ENCODE measurements at places on chromosomes 2 and 18.

DNA sequence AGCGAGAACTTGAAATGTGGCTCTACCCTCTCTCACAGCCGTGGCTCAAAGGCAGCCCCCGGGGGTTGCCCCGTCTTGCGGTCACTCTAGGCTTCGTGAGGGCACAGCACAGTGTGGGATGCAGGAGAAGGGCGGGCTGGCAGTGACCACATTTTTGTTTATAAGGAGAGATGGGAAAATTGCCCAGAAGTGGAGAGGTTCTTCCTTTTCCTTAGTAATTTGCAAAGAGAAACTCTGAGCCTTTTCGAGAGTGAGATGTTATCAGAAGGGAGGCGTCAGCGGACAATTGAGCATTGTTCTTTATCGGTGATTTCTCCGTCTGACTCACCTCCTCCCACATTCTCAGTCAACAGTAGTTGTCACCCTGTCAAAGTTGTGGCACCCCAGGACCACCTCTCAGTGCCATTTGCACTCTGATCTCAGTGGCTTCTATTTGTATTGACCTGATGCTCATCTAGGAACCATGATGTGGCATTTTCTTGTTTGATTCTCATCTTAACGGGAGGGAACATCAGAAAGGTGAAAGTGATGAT, 89.6 kb downstream of the ACAA2 start:
- DNase-seq: no peak

- no peak for DNase-seq
These were observed 188.4 kb upstream of the TPO start for GRCh38 chr2:1224901-1225300.

- DNase-seq: no peak
These were observed 186.8 kb upstream of the RND3 start for GRCh38 chr2:150674283-150674682.

- DNase-seq: no peak
These were observed 150.6 kb downstream of the RTN4 start for GRCh38 chr2:54899576-54900200.

DNA sequence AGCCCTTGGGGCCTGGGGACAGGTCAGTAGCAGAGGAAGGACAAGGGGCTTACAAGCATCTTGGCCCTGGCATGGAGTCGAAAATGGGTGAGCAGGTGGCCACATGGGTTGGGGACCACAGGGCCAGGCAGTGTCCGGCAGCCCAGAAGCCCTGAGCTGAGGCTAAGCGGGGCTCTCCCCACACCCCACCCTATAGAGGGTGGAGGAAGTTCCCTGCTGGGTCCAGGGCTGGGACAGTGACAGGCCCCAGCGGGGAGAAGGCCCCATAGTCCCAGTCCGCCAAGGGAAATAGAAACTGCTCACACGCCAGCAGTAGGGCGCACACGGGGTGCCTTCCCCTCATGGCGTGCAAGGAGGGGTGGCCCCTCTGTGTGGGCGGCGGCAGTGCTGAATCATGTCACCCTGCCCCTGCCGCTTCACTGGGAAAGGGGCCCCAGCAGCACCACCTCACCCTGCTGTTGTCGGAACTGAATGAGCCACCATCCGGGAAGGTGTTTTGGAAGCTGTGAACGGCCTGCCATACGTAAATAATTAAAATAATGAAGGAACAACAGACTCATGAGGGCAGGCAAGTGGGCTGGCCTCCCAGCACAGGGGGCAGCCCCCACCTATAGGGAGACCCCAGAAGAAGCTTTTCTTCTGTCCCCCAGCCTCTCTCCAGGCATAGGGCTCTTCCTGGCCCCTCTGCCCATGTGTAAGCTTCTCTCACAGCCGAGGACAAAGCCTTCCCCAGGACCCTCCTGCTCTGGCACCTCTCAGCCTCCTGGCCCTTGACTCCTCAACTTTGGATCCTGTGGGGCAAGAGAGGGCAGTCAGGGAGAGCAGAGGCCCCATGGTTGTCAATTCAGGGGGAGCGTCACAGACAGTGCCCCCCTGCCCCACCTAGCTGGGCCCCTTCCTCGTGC, 12.7 kb upstream of the DUSP2 start:
- DNase-seq: peak; percentile 81

DNA sequence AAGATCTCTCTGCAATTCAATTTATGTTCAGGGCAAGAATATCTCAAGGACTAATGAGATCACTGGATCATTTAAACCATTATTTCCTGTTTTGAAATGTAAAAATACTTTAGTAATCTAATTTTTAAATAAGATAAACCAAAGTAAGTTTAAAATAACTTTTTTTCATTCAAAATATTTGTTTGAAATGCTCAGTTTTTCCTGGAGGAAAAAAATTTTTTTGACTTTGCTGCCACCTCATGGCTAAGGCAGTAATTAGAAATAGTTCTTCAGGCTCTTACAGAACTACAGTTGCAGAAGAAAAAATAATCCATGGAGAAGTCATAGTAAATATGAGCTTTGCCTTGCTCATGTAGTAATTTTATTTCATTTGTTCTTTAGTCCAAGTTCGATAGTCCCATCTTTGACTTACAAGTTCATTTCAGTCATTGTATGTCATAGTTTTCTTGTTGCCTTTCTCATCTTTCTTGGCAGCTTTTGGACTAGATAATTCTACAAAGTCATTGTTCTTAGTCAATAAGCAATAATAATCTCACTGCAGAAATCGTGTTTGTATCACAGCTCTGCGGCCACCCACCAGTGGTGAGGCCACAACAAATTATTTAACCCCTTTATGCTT, 127.4 kb downstream of the DPP4 start:
- DNase-seq: no peak

- no peak for DNase-seq
These were observed 114.1 kb downstream of the MMADHC start for GRCh38 chr2:149473521-149473920.

GRCh38 chr2:459931-460330, 172.0 kb upstream of the ALKAL2 start:
- no peak for DNase-seq

DNA sequence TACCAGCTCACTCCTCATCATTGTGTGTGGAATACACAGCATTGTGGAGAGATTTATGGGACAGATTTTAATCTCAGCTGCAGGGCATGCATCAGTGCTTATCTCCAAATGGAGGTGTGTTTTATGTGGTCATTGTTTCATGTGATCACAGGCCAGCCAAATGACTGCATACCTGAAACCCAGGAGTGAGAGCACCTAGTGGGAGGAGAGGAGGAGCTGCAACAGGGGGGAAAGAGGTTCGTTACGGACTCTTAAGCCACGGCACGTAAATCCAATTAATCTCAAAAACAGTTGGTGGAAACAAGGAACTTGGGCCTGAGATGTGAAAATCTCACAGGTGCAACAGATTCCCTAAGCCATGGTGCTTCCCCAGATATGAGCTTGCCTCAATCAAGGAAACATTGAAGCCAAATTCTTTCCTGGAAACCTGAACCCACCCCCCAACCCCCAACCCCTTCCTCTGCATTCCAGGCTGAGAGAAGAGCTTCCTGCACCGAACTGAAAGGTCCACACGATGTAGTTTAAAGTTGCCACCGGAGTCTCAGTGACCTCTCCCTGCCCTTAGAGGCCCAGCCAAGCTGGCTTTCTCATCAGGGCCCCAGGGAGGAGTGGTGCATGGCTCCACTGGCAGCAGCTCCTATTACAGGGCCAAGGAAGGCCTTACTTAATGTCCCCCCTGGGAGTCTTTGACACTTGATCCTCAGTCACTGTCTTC, 167.4 kb downstream of the C1D start:
- no peak for DNase-seq

GRCh38 chr2:231139796-231140195, 15.0 kb upstream of the HTR2B start:
- DNase-seq: no peak

GRCh38 chr2:161136696-161137324, 23.4 kb upstream of the TANK start:
- no peak for DNase-seq

DNA sequence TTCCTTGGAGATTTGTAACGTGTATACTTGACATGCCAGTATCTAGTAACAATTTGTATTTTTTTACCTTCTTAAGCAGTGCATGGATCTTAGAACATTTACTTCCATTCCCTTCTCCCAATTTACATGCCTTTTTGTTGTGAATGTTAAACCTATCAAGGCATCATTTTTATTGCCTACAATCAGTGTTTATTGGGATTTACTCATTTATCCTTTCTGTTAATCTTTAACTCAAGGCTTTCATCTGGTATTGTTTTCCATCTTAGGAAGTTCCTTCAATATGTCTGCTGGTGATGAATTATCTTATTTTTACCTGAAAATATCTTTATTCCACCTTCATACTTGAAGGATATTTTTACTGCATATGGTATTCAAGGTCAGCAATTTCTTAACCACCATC, 88.5 kb upstream of the EMILIN2 start:
- DNase-seq: no peak

DNA sequence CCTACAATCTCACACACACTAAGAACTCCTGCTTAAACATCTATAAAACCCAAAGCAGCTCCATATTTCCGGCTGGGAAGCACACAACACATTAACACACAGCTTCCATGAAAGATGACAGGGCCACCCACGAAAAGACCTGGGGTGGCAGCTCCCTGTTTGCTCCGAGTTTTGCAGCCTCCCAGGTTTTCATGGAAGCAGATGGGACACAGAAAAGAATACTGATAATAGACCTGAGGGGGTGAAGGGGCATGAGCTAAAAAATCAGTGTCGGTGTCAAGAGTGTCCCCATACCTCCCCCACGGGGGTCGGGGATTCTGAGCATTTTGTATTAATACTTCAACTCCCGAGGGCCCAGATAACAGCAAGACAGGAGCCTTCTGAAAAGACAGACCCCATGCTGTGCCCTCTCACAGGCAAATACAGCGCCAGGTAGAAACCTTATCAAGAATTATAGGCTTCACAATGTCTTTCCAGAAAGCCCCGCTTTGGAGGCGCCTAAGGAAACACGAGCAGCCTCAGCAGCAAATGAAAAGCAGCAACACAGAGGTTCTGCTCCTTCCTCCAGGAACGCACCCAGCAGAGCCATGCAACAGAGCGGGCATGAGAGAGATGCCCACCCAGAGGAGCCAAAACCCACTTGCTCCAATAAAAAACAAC, 50.5 kb downstream of the ZNF516 start:
- DNase-seq: no peak

DNA sequence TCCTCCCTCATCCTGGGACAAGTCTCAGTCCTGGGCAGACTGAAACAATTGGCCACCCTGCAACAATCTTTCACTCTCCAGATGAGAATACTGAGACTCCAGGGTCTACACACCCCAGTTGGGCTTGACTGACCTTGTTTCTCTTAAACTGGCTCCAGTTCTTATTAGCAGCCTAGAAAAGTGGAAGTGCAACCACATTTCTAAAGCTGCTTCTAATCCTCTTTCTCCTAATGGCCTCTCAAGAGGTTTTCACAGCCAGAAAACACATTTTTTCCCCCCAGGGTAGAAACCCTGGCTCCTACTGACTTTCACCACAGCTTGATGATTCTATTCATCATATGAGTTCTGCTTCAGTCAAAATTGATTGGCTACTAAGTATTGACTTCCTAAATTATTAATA, 45.8 kb downstream of the SLC4A5 start:
- no peak for DNase-seq

DNA sequence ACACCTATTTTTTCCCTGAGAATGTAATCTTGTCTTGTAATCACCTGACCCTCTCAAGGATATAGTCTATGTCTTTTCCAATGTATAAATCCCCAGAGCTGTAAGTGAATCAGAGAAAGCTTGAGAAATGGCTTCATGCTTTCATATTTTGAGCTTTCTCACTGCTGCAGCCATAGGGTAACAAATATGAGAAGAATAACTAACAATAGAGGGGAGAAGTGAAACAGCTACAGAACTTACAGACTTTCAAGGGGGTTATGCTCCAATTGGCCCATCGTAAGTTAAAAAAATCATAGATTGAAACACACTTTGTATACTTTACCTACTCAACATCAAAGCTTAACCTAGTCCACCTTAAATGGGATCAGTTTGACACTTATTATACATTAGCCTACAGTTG, 111.0 kb downstream of the CNTNAP5 start:
- no peak for DNase-seq

DNA sequence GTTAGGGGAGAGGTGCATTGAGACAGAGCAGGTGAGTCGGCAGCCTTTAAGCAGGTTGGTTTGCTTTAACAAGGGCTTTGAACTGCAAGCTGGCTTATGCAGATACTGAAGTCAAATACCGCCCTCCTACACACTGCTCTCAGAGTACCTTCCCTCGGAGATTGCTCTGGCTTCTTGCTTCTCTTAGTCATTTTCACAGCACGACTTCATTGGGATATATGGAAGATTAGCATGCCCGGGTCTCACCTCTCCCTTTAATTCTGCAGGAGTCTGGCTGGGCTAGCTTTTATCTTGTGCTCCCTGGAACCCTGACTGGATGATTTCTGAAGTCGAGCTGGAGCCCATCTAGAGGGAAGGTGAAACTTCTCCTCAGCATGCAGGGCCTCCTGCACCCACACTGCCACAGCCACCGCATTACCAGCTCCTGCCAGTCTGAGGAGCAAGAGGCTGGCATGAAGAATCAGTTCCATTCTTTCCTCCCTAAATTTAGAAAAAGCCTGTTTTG, 395.5 kb upstream of the HNRNPA3 start:
- DNase-seq: no peak

DNA sequence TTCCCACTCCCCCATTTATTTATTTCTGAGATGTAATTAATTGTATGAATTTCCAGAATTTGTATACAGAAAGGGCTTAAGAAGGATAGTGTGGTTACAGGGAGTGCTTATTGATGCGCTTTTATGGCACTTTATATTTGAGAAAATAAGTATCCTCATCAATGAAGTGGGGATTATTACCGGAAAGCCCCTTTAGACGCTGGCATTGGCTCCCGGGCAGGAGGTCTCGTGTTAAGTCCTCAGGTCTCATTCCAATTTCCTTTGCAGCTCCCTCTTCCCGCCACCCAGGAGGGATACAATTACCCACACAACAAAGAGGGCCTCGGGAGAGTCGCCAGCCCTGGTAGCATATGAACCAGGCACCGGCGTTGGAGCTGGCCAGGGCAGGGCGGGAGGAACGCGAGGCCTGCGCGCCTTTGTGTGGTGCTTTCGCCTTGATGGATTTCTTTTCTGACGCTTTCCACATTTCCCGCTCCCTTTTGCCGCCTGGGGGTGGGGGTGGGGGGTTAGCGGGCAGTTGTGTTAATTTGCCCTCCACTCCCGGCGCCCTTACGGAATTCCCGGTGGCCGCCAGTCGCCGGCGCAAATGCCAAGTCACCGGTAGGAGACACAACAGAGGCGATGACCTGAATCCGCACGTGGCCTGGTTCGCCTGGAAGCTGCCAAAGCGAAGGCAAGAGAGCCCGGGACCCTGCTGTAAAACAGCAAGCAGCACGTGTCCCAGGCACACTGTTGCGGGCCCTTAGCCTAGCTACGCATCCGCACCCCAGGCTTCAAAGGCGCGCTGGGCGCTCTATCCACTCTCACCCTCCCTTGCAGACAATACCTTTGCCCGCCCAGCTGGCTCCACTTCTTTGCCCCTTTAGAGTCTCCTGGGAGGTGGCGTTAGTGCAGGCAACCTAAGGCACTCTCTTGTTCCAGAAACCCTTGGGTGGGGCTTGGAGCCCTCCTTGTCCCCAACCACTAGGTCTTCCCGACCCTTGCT, 3.3 kb downstream of the GAD1 start:
- no peak for DNase-seq

- DNase-seq: no peak
These were observed 37.0 kb downstream of the MAL start for GRCh38 chr2:95062242-95063085.

- no peak for DNase-seq
These were observed 7.4 kb upstream of the NPC1 start for GRCh38 chr18:23593720-23594119.

GRCh38 chr2:190186238-190186637, 123.7 kb upstream of the MSTN start:
- DNase-seq: no peak

Measured in activated CD4-positive, alpha-beta T cell treated with anti-CD3 and anti-CD28 coated beads for 1 hour (primary cell).